ENCODE measurements at places on chromosomes 3 and 15. TPM values are rescaled to one million over a fixed set of nuclear protein-coding genes. Genes with fewer than 3 reads are reported as not detected.
A peak's percentile ranks its signal among the peaks of the same experiment; 100 is the strongest.

DNA sequence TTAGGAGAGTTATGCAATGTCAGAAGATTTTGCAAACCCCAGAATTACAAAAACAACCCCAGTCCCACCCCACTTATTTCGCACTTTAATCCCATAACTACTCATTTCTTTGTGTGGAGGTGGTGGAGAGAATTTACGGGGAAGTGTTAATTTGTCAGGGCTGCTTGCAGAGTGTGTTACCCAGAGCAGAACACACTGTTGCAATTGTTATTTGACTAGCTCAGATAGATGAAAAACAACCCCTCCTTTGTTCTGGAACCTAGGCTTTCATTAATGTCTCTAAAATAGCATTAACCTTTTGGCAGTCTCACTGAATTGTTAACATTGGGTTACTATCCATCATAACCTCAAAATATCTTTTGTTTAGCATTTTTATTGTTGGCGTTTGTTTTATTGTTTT, 55.8 kb upstream of the MINAR1 start:
- no peaks in the 10 kb centered on the region for H3K36me3 ChIP-seq
- no peak overlapping the region for H3K27ac ChIP-seq
- no peaks in the 10 kb centered on the region for H3K4me1 ChIP-seq

- H3K27me3 ChIP-seq: no peaks in the 10 kb centered on the region
- no peak overlapping the region for H3K27ac ChIP-seq
- DNase-seq: no peak
- no peak overlapping the region for H3K4me3 ChIP-seq
These were observed 90.6 kb downstream of the TNFAIP8L3 start for GRCh38 chr15:51004103-51004551.

- no peak overlapping the region for H3K27ac ChIP-seq
- peaks cover 11% of the 10 kb centered on the region for H3K4me1 ChIP-seq
- no peaks in the 10 kb centered on the region for H3K36me3 ChIP-seq
- no peak overlapping the region for H3K4me3 ChIP-seq
- no peaks in the 10 kb centered on the region for H3K27me3 ChIP-seq
These were observed 5.6 kb upstream of the FOXP1 start for GRCh38 chr3:71589132-71589531.

GRCh38 chr3:48989796-48990635, at the start of gene P4HTM:
Gene P4HTM, plus strand, starts transcription at chr3:48990241. Its CDS starts 16 bp downstream, at chr3:48990257.
- H3K27ac ChIP-seq: peak within 1 kb of the TSS; percentile 65
- DNase-seq: peak; percentile 80
- peak within 1 kb of the TSS; percentile 88 for H3K4me3 ChIP-seq
- H3K4me1 ChIP-seq: no peaks in the 10 kb centered on the region

DNA sequence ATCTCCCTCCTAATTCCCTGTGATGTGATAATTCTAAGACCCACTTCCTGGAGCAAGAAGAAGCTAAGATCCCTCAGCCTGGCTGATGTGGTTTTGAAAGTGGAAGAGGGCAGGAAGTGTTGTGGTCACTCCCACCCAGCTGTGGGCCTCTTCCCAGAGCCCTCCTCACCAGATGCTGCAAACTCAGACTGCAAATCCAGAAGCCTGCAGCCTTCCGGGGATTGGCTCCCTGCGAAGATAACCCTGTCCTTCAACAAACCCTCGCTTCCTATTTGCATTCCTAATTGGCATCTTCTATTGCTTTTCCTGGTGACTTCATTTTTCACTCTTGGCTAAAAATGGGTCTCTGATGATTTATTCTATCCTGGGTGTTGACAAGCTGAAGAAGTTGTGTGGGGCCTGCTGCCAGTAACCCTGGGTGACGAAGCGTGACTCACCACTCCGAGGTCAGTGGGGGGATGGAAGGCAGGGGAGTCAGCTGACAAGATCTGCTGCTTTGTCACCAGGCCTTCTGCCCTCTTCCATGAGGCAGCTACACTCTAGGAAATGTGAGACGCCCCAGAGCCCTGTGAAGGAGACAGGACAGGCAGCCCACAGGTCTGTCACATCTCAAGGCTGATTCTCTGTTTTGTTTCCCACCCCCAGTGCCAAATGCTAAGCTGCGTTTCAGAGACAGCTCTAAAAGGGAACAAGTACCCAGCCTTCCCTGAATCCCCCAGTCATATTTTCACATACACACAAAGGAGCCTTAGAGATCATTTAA, 99.7 kb upstream of the LIPC start:
- H3K36me3 ChIP-seq: no peaks in the 10 kb centered on the region
- peak overlapping the region; percentile 91 for H3K27ac ChIP-seq
- H3K4me3 ChIP-seq: no peak overlapping the region

DNA sequence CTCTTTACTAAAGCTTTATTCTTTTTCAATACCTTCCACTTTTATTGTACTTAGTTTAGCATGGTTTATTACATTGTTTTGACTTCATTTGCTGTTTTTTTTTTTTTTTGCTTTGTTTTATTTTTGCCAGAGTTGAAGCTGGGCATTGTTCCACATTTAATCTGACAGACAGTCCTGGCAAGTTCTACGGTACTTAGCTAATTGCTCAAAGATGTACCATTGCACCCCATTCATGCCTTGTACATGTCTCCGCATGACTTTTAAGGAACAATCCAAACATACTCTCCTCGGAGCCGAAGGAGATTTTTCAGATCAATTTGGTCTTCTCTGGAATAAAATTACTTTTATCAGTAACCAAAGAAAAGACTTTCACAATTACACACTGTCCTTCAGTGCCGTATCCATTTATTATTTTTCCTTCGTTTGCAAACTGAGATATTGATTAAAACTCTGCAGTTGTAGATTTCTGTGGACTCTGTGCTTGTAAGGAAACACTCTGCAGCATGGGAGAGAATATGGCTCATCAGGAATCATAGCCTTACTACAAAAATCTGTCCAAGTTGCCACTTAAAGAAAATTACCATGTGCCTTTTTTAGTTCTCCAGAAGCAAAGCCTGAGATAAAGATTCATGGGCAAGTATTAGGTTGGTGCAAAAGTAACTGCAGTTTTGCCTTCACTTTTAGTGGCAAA, 952.0 kb downstream of the AGBL1 start:
- no peaks in the 10 kb centered on the region for H3K36me3 ChIP-seq
- H3K27me3 ChIP-seq: no peaks in the 10 kb centered on the region
- no peaks in the 10 kb centered on the region for H3K4me1 ChIP-seq
- no peak overlapping the region for H3K27ac ChIP-seq
- no peak overlapping the region for H3K4me3 ChIP-seq

DNA sequence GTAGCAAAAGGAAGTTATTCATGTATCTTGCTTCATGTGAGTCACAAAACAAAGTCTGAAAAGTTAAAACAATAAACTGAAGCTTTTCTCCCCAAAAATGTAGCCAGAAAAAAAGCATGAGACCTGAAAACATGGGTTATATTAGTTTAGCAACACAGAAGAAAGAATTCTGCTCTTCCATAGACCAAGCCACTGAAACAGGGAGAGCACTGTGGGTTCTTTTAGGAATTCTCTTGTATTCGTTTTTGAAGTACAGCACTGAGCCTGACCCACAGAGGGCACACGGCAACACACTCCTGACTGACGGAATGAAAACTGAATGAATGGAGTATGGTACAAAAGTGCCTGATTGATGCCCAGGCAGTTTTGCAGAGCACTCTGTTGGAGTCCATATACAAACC, 66.6 kb downstream of the TM4SF4 start:
- H3K4me3 ChIP-seq: no peak overlapping the region
- no peaks in the 10 kb centered on the region for H3K27me3 ChIP-seq
- no peak overlapping the region for H3K27ac ChIP-seq

- no peak overlapping the region for H3K27ac ChIP-seq
- no peaks in the 10 kb centered on the region for H3K4me1 ChIP-seq
- no peaks in the 10 kb centered on the region for H3K36me3 ChIP-seq
- DNase-seq: peak; percentile 49
- H3K4me3 ChIP-seq: no peak overlapping the region
These were observed 3.6 kb upstream of the CLDN16 start for GRCh38 chr3:190384309-190384756.

- H3K27ac ChIP-seq: no peak overlapping the region
- no peak overlapping the region for H3K4me3 ChIP-seq
- DNase-seq: no peak
- H3K4me1 ChIP-seq: no peaks in the 10 kb centered on the region
These were observed 135.2 kb downstream of the MECOM start for GRCh38 chr3:169528289-169528688.

GRCh38 chr3:160470181-160470580, 20.6 kb upstream of the TRIM59 start:
- no peaks in the 10 kb centered on the region for H3K4me1 ChIP-seq
- H3K27ac ChIP-seq: no peak overlapping the region
- H3K4me3 ChIP-seq: no peak overlapping the region
- no peaks in the 10 kb centered on the region for H3K27me3 ChIP-seq

GRCh38 chr15:101148881-101149664, 102.8 kb downstream of the CHSY1 start:
- peak overlapping the region; percentile 4 for H3K27ac ChIP-seq
- H3K4me3 ChIP-seq: no peak overlapping the region
- H3K36me3 ChIP-seq: no peaks in the 10 kb centered on the region
- no peak for DNase-seq
- no peaks in the 10 kb centered on the region for H3K27me3 ChIP-seq
- H3K4me1 ChIP-seq: no peaks in the 10 kb centered on the region

- H3K4me3 ChIP-seq: no peak overlapping the region
- H3K27me3 ChIP-seq: no peaks in the 10 kb centered on the region
- H3K36me3 ChIP-seq: no peaks in the 10 kb centered on the region
- H3K4me1 ChIP-seq: no peaks in the 10 kb centered on the region
These were observed 100.8 kb upstream of the ALDH1A3 start for GRCh38 chr15:100778831-100779288.

DNA sequence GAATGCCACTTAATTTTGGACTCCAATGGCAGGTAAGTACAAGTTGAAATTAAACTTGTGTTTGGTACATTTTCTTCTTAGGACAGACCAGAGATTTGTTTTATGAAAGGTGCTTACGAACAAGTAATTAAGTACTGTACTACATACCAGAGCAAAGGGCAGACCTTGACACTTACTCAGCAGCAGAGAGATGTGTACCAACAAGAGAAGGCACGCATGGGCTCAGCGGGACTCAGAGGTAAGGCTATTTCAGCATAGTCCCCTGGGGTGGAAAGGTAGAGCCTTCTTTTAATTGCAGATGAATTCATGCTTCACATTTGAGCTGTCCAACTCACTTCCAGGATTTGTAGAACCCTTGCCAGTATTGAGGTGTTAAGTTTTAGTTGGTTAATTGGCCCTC, 51.4 kb downstream of the ASTE1 start:
- no peak for DNase-seq
- no peaks in the 10 kb centered on the region for H3K4me1 ChIP-seq
- H3K36me3 ChIP-seq: no peaks in the 10 kb centered on the region
- no peak overlapping the region for H3K27ac ChIP-seq

- H3K27ac ChIP-seq: no peak overlapping the region
- H3K4me3 ChIP-seq: no peak overlapping the region
- H3K36me3 ChIP-seq: no peaks in the 10 kb centered on the region
- DNase-seq: no peak
- no peaks in the 10 kb centered on the region for H3K4me1 ChIP-seq
- H3K27me3 ChIP-seq: no peaks in the 10 kb centered on the region
These were observed 30.9 kb upstream of the ZNF609 start for GRCh38 chr15:64429448-64429847.

DNA sequence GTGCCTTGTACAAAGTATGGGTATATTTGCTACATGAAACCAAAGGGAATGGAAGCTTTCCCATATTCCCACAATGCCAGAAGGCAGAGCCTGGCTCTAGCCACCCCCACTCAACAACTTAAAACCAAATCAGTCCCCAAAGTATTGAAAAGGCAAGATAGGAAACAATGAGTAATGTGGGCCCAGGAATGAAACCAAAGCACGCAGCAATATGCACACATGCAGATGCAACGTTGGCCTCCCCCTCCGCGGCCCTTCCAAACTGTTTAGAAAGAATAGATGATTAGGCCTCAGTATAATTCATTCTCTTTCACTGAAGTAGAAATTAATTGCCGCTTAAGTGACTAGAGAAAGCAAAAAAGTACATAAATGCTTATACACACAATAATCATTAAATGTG, 59.1 kb downstream of the THRB start:
- H3K27me3 ChIP-seq: no peaks in the 10 kb centered on the region
- no peak overlapping the region for H3K4me3 ChIP-seq
- no peak overlapping the region for H3K27ac ChIP-seq
- no peaks in the 10 kb centered on the region for H3K36me3 ChIP-seq
- no peaks in the 10 kb centered on the region for H3K4me1 ChIP-seq

DNA sequence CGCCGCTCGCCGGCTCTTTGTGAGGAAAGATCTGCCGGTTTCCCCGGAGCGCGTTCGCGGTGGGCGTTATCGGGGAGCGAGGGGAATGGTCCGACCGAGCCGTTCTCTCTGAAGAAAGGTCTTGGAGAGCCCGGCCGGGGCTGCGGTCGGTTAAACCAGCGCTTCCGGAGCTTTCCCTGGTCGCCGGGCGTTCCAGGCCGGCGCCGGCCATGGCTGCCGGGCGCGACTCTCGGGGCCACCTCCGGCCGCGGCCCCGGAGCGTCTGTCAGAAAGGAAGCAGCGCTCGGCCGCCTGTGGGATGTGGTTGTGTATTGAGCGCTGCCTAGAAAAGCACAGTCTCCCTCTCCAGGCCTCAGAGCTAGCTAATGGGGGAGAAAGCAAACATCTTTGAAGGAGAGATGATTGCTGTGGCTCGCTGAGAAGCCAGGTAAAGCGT, 731 bp downstream of the FYTTD1 start:
- peak; percentile 65 for DNase-seq
- H3K27ac ChIP-seq: peak overlapping the region; percentile 87
- no peaks in the 10 kb centered on the region for H3K36me3 ChIP-seq
- peak overlapping the region; percentile 90 for H3K4me3 ChIP-seq
- H3K27me3 ChIP-seq: no peaks in the 10 kb centered on the region

The TF gene
- 25,349 TPM for total RNA-seq

The OIP5 gene
- total RNA-seq: 1.1 TPM

The TPRG1 gene
- 29.7 TPM for total RNA-seq

The CSTA gene
- 11.6 TPM for total RNA-seq

The CPN2 gene
- 195 TPM for total RNA-seq

The DCP1A gene
- 12.1 TPM for total RNA-seq

Data from right lobe of liver (tissue), 6 donors.